ENCODE measurements at places on chromosomes 4 and X.

GRCh38 chr4:122826553-122827257, at the start of gene FGF2:
Gene FGF2 (plus strand): TSS chr4:122826831. CDS start chr4:122827175, 344 bp downstream.
- no peak for DNase-seq

DNA sequence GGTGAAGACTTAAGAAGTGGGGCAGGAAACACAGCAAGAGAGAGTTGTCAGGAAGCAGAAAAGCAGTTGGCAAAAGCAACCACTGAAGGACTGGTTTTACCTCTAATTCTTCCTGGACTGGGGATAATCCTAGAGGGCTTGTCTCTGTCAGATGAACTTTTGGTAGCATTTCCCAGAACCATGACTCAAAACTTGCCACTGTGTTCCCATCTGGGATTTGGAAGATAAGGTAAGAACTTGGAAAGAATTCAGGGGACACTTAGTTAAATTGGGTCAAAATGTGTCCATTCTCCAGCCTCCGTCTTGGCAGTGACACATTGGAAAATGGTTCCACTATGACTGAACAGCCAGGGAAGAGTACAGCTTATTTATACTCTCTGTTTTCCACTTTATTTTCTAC, 55.7 kb downstream of the CD38 start:
- DNase-seq: no peak

- DNase-seq: no peak
Measured at GRCh38 chrX:133771086-133771646, 214.2 kb downstream of the GPC3 start.

GRCh38 chr4:184647266-184648053, 1.8 kb downstream of the CASP3 start:
- DNase-seq: no peak

DNA sequence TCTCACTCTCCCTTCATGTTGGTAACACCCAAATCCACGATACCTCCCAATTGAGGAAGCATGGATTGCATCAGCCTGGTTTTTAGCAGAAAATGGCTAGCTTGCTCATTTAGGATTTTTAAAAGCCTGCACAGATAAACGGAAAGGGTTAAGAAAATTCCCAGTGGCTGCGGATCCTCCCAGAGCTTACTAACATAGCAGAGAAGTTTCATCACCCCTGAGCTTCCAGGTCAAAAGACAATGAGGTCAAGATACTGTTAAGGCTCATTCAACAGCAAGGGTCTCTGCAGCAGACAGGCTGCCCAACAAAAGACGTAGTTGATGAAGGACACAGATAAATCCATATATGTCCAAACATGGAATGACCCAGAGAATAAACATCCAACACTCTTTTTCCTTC, 220.2 kb downstream of the ASMT start:
- DNase-seq: no peak

DNA sequence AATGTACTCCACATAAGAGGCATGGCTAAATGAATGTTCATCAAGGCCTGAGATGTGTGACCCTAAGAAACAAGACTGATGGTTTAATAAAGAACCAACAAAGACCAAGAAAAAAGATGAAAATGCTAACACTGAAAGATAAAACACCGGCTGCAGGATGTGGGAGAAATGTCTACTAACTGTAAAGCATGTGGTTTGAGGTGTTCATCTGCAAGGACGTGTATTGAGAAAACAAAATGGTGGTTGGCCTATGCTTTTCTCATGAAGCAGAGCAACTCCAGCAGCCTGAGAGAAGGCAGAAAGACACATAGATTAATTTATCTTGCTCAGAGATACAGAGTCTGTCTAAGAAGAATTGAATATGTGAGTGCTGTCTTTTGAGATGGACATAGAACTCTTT, 109.3 kb downstream of the KDR start:
- no peak for DNase-seq

- DNase-seq: no peak
Measured at GRCh38 chr4:144514736-144515135, 131.2 kb upstream of the HHIP start.

DNA sequence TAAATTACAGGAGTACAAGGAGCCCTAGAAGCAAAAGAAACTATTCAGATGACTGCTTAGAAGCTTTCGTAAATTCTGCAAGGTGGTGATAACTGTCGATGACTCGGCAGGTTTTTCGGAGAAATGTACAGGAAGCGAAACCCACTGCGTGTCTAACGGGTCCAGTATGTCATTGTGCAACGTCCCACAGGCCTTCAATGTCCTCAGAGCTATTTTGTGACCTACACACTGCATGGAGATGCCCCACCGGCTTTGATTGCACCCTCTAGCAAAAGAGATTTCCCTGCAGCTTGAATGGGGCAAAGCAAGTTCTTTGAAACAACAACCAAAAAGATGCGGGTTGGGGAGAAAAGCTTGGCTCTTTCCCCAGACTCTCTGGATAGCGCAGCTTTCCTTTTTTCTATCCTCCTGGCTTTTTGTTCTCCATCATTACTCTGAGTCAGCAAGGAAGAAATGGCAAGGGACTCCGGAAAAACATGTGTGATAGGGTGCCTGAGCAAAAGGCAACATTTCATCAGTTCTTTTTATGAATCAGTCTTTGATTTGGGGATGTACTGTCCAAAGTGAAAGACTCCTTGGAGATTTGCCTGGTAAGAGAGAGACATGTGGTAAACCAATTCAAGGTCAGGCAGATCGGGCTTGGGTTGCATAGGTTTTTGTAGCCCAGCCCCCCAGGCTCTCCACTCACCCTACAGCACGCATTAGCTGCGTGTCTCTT, 112.0 kb upstream of the TBL1X start:
- DNase-seq: no peak

GRCh38 chr4:169398316-169398715, 127.6 kb upstream of the SH3RF1 start:
- DNase-seq: no peak

DNA sequence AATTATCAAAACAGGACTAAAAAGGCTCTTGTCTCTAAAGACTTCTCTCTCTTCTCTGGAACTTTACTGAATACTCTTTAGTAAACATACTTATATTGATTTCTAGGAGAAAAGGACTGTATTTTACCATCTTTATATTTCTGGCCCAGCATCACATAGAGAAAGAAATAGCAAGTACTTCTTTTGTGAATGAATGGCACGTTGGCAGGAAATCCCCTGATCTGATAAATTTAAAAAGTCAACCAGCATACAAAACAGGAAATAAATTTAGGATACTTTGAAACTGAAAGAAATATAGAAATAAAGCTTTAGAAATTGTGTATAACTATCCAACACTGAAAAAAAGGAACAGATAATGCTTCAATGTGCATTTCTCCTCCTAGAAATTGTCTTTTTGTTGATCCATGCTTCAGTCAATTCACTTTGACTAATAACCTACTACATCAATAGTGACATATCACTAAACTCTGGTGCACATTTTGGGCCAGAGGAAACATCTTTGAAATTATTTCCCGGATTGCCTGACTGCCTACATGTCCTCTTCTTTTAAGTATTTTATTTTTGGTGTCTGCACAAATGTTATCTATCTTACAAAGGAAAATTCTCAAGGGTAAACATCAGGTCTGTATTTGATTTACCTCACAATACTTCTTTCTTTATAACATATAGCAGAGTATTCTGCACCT, 183.5 kb upstream of the FSTL5 start:
- no peak for DNase-seq

GRCh38 chr4:38800961-38801450, 3.6 kb downstream of the TLR1 start:
- no peak for DNase-seq

- DNase-seq: no peak
Measured at GRCh38 chr4:127194281-127194680, 438.5 kb upstream of the INTU start.
